GM13976 (cell line): ENCODE measurements at places on chromosomes 2 and 18.

GRCh38 chr18:36593001-36593400 is 235.8 kb downstream of the TPGS2 start:
- DNase-seq = no peak

DNA sequence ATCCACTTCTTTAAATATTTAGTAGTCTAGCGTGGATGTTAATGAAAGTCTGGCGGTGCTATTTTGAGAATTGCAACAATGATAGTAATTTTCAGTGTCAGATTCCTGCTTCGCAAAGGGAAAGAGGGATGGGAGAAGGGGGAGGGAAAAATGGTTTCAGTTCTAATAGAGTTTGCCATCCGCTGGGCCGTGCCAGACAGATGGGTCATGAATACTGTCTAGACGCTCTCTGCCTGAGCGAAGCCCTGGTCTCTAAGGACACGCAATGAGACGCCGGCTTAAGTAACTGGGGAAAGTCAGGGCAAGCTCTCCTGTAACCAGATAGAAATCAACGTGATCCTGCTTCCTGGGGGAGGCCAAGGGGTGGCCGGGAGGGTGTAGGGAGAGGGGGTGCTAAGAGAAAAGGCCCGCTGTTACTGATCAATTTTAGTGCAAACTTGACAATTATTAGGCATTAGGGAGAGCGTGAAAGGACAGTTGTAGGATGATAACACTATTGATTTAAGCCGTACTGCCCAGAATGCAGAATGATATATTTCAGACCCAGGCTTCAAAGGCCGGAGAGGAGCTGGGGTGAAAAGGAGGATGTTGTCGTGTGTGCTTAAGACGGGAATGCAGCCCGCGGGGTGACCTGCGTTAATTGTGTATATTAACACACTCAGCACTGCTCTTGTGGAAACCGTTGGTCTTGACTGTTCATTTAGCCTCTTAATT is 229.2 kb downstream of the LDLRAD4 start:
- no peak for DNase-seq

DNA sequence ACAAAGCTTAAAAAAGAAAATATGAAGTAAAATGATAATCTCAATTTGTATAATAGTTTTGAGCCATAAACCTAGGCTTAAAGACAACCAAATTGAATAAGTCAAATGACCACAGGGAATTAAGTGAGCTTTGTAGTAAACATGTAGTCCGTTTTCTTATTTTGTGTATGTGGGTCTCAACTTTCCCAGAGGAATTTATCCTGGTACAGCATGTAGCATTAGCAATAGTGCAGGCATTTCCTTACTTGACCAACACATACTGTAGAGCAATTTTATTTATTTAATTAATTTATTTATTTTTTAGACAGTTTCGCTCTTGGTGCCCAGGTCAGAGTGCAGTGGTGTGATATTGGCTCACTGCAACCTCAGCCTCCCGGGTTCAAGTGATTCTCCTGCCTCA is 37.5 kb upstream of the MTCL1 start:
- no peak for DNase-seq

GRCh38 chr2:73244580-73244979 is 10.5 kb downstream of the CCT7 start:
- DNase-seq = no peak

DNA sequence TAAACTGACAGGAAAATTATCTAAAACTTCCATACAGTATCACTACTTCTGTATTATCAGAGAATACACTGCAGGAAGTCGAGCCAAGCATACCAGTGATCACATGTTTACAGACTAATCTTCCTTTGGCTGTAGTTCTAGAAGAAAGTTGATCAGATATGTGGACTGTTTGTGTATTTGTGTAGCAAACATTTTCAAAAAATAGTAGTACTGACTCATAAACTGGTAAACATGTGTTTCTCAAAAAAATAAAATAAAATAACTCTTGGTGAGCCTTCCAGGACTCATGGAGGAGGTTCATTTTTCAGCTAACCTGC is 148.9 kb upstream of the SLC39A10 start:
- no peak for DNase-seq

DNA sequence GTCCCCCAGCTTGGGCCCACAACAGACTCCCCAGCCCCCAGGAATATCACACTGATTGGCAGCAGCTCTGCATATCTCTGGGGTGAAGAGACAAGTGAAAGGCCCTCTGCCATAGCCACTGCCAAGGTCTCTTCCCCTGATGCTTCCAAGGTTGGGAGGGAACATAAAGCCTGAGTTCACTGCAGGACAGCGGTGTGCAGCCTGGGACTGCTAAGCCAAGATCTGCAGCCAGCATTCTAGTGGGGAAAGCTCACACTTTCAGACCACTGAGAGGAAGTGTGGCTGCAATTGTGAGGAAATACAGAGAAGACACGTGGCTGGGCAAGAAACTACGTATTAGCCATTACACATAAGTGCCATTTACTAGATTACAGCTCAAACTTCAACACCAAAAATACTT is 100.7 kb downstream of the MAIP1 start:
- DNase-seq = no peak

- no peak for DNase-seq
Observed at GRCh38 chr2:74991977-74992376, 33.5 kb downstream of the POLE4 start.

DNA sequence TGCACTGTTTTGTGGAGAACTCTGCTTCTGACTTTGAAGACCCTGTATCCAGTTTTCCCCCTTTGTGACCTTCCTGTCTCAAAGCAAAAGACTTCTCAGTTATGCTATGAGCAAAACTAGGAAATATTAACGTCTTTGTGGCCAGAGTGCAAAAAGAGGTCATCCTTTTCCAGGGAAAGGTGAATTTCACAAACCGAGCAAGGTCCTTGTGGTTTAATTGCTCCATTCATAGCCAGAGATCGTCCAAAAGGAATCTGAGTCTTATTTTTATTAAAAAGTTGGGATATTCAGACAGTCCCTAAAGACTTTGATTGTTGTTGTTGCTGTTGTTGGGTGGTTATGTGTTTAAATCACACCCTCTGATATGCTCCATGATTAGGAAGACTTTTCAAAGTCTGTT is 77.4 kb downstream of the NAB1 start:
- DNase-seq = no peak

DNA sequence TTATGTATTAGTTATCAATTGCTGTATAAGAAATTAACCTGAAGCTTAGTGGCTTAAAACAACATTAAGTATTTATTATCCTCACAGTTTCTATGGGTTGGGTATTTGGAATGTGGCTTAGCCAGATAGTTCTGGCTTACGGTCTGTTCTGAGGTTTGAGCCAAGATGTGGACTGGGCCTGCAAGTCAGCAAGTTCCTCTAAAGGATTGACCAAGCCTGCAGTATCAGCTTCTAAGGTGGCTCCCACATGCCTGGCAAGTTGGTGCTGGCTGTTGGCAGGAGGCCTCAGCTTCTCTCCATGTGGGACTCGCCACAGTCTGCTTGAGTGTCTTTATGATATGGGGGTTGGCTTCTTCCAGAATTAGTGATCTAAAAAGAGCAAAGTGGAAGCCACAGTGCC is 45.0 kb upstream of the TCF4 start:
- no peak for DNase-seq

- no peak for DNase-seq
Observed at GRCh38 chr2:39373181-39373802, 63.8 kb downstream of the MAP4K3 start.

DNA sequence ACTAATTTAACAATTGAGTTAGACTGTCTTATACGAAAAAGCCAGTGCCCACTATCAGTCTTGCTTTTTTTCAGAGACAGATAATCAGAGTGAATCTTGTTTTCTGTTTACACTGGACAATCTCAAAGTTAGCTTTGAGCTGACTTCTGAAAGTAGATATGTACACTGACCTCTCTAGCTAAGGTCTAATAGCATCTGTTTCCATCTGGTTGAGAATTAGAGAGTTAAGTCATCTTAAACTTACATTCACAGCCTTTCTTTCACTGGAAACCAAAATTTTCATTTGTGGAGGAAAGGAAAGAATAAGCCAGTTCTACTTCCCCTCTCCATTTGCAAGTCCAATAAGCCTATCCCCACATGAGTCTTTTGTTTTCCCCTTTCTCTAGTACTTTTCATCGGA is 89.3 kb downstream of the VRK2 start:
- no peak for DNase-seq

- no peak for DNase-seq
Observed at GRCh38 chr2:101987832-101988231, 3.9 kb upstream of the IL1R2 start.

DNA sequence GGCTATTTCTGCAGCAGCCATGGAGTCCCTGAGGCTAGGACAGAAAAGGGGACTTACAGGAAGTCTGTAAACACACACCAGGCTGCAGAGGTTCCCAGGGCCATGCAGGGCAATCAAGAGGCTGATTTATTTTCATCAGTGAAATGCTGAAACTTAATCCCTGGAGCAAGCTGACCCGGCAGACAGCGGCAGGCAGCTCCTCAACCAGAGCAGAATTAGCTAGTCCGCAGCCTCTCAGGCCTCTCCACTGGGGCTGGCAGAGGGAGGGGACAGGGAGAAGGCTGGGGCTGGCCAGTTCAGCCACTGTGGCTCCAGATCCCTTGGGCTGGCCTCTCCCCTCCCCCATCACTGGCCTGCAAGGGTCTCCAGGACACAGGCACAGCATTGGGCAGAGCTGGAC is 136.3 kb downstream of the TNS1 start:
- DNase-seq = no peak

GRCh38 chr2:26805241-26805676 is 19.4 kb downstream of the CENPA start:
- DNase-seq = no peak

DNA sequence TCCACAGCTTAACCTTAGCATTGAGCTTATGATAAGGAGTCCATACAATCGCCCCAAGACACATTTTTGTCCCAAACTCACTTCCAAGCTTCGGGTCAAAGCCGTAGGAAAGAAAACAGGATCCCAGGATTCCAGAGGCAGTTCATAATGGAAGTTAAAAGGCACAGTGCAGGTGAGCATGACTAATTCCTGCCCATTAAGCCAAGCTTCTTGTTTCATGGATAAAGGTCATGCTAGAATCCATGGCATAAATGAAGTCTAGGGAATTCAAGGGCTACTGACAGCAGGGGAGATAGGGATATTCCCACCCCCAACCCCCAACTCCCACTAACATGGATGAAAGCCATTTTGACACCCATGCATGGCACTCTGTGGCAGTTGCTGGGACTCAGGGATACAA is 10.2 kb upstream of the INPP4A start:
- no peak for DNase-seq

DNA sequence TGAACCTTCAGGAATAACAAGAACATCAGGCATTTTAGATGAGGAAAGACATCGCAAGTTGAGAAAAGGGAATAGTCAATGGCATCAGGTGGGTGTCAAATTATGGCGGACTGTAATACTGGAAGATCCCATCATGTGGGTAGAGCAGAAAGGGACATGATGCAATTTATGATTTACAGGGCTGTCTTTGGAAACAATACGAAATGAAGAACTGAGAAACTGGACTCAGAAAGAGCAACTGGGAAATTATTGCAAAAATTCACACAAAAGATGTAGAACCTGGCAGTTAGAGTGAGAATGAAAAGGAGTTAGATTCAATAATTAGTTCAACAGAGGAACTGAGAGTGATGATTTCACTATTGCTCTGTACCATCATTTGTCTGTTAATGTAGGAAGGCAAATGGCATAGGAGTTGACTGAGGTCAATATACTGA is 1635.0 kb upstream of the ACVR2A start:
- DNase-seq = no peak
